ENCODE measurements at places on chromosomes 12 and 14.

DNA sequence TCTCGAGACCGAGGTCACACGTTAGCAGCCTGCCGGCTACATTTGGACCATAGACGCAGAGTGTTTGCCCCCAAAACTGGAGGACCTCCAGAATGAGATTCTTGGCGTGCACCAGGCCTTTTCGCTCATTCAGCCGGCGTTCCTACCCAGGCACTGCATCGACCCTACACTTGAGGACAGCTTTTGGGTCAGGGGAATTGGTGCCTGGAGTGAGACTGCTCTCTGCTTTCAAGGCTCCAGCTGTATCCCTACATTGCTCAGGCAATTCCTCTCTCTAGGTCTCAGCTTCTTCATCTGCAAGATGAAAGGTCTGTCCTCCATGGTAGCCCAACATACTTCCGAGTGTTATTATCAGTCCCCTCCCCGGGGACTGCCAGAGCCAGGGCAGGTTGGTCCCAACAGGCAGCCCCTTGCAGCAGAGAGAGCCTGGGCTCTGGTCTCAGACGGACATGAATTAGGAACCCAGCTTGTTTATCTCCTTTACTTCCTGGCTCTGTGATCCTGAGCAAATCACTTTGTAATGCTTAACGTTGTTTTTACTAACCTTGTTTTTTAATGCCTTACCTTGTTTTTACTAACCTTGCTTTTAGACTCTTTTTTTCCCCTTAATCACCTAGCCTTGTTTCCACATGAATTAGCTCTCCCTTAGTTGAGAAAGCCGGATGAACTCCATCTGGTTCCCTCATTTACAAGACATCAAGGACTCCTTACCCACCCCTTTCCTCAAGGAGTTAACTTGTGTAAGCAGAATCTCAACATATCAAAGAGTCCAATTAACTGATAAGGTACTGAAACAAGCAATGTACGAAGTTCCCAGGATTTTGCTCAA lies 892 bp downstream of the TCHP start:
- peak; percentile 27 for DNase-seq

- DNase-seq = peak; percentile 42
Measured at GRCh38 chr12:11727133-11727664, 77.7 kb downstream of the ETV6 start.

- no peak for DNase-seq
Measured at GRCh38 chr14:64995291-64995690, 8.6 kb downstream of the FNTB start.

DNA sequence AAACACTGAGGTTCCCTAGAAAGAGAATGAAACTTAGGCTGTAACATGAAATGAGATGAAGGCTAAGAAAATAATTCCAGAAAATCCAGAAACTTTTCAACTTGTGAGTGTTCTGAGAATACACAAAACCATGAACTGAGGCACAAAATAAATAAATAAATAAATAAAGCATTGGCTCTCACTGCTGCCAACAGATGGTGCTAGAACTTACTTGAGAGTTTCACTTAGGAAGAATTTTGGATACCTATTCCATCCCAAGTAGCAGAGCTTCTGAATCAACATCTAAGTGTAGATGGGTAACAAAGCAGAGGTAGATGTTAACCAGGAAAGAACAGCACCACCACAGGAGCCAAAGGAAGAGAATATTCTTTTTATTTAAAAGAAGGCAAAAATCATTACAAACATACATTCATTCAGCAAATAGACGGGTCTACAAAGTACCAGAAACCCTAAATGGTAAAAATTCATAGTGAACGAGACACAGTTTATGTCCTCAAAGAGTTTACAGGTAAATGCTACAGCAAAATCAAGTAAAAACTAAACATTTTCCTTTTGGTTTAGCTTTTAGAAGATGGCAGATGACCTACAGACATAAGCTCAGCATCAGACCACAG lies 16.7 kb downstream of the EPS8 start:
- DNase-seq = no peak

GRCh38 chr14:60506462-60506984 lies 2.4 kb upstream of the SIX6 start:
- DNase-seq = no peak

GRCh38 chr14:62053188-62053587 lies 291.0 kb downstream of the SNAPC1 start:
- no peak for DNase-seq

- DNase-seq = no peak
Measured at GRCh38 chr12:120132863-120133385, 16.4 kb upstream of the RAB35 start.
